Adipose tissue (tissue), 3 donors: ENCODE measurements at places on chromosomes 1 and 21. TPM values are rescaled to one million over a fixed set of nuclear protein-coding genes. Genes with fewer than 3 reads are reported as not detected.

Gene TGFBR3
- 15.2 TPM for polyA plus RNA-seq

Gene IL10
- polyA plus RNA-seq = 15.1 TPM

Gene RGS8
- polyA plus RNA-seq = not detected

Gene OR10Z1
- polyA plus RNA-seq = not detected

Gene OR14K1
- not detected for polyA plus RNA-seq

Gene GLIS1
- polyA plus RNA-seq = 0.22 TPM

Gene SELL
- polyA plus RNA-seq = 24.3 TPM

Gene EFNA1
- 56.9 TPM for polyA plus RNA-seq

Gene C1orf210
- 0.22 TPM for polyA plus RNA-seq

Gene GFI1
- 0.55 TPM for polyA plus RNA-seq

Gene DISP1
- 1.9 TPM for polyA plus RNA-seq

Gene SSX2IP
- 1.3 TPM for polyA plus RNA-seq

Gene PTGFRN
- 15.4 TPM for polyA plus RNA-seq

Gene HCRTR1
- 0.25 TPM for polyA plus RNA-seq

Gene ITLN2
- 8.9 TPM for polyA plus RNA-seq

Gene FAM72C
- polyA plus RNA-seq = not detected

Gene MAP3K7CL
- 2.2 TPM for polyA plus RNA-seq

Gene IGSF3
- polyA plus RNA-seq = 1.9 TPM

Gene IRF6
- polyA plus RNA-seq = 2.0 TPM

Gene C8B
- not detected for polyA plus RNA-seq

Gene PIGR
- polyA plus RNA-seq = 1.5 TPM

Gene RAD54L
- polyA plus RNA-seq = 0.10 TPM

Gene ASCL5
- polyA plus RNA-seq = not detected
